ENCODE measurements at places on chromosomes 2 and 18. TPM values are rescaled to one million over a fixed set of nuclear protein-coding genes. Genes with fewer than 3 reads are reported as not detected.

GRCh38 chr18:45066210-45066609 is 385.5 kb downstream of the SETBP1 start:
- no peak for DNase-seq

DNA sequence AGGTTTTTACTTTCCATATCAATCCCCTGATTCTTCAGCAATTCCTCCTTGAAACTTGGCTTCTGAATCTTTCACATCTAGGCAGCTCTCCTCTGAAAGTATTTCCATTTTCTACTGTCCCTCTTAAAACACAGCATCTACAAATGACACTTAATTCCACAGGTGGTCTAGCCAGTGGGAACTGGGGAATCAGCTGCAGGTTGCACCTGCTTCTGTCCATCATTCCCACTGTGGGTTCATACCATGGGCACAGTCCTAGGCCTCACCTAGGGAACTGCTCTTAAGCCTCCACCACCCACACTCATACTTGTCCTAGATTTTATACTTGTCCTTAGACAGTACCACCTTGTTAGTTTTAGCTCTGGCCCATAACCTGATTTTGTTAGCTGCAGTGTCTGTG is 2.2 kb downstream of the LOXL3 start:
- DNase-seq = no peak

- DNase-seq = no peak
These were observed 695.4 kb upstream of the ID2 start for GRCh38 chr2:7986431-7986830.

- DNase-seq = no peak
These were observed 277.9 kb downstream of the GULP1 start for GRCh38 chr2:188569431-188570165.

DNA sequence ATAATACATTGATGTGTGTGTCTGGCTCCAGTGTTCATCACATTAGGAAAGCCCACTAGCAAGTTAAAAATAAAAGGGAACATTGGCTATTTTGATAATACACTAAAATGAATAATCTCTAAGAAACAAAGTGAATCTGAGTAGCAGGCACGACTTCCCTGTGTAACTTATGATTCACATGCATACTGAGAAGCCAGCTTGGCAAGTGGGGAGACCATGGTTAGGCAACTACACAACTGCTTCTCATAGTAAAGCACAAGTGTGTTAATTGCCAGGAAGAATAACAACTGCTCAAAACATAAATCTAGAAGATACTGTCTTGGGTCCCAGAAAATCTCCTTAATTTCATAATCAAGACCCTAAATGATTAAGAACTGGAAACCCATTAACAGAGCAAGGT is 4.0 kb downstream of the MYO5B start:
- no peak for DNase-seq

Gene OSR1
- 0.51 TPM for total RNA-seq
